ENCODE measurements at places on chromosomes 6 and 20. TPM values are rescaled to one million over a fixed set of nuclear protein-coding genes. Genes with fewer than 3 reads are reported as not detected.

Gene CAGE1
- total RNA-seq: 0.03 TPM

Gene RBM24
- 27.6 TPM for total RNA-seq

Gene BCLAF1
- total RNA-seq: 127 TPM

Gene AIF1
- total RNA-seq: not detected

Gene SLC22A7
- not detected for total RNA-seq

Gene PTCHD4
- total RNA-seq: 7.8 TPM

Gene ASXL1
- total RNA-seq: 48.2 TPM

Gene RIPOR2
- 1.1 TPM for total RNA-seq

DNA sequence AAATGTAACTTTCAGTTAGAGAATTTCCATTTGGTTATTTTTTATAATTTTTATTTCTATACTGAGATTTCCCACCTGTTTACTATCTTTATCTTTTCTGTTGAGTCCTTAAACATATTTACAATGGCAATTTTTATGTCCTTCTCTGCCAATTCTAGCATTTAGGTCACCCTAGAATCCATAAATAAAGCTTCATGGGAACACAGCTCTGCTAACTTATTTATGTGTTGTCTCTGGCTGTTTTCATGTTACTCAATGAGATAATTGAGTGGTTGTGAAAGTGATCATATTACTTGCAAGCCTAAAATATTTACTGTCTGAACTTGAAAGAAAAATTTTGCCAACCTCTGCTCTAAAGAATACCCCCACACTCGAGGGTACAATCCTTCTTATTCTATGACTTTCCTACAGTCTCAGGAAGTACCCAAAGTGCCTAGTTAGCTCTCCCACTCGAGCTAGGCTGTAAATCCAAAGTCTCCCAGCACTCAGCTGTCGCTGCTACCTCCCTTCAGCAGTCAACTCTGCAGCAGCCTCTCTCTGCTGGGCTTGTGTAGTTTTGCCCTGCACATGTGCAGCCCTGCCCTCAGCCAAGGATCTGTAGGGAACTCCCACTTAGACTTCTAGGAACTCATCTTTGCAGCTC, 53.5 kb upstream of the GCLC start:
- peak; percentile 3 for DNase-seq

- DNase-seq: no peak
Observed at GRCh38 chr20:35702051-35702823, 3.0 kb downstream of the ROMO1 start.

GRCh38 chr6:115969930-115970273, 90.8 kb downstream of the FRK start:
- no peak for DNase-seq

GRCh38 chr20:62980970-62981369, 25.8 kb downstream of the BHLHE23 start:
- peak; percentile 69 for DNase-seq

- DNase-seq: no peak
Observed at GRCh38 chr20:51934301-51935002, 132.1 kb upstream of the SALL4 start.

DNA sequence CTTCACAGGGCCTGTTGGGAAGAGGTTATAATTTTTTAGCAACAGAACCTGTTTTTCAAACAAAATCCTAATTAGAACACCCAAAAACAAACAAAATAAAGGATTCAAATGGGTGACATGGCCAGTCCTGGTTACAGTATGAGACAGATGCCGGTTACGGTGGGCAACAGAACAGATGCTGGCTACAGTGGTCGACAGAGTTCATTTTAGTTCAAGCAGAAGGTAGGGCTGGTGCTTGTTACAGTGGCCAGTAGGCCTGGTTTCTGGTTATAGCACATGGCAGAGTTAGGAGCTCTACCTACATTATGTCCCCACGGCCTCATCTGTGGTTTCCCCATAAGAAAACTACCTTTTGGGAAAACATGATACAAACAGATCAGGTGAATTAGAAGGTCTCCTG, 327.7 kb downstream of the LAMA2 start:
- no peak for DNase-seq

DNA sequence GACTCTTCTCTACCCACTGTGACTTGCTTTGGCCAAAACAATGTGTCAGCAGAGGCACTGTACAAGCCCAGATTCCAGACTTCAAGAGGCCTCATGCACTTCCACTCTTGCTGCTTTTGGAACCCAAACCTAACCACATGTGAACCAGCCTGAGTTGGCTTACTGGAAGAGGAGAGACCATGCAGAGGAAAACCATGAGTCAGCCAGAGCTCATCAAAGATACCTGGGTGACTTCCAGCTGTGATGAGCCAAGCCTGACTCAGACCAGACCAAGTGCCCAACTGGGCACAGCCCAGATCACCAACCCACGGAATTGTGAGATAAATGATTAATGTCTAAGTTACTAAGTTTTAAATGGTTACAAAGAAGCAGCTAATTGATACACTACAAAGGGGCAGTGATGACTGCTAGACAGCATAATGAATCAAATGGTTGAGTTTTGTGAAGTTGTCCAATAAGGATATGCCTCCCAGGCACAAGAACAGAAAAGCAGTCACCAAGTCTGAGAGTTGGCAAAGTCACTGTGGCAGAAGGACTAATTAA, 16.2 kb upstream of the BEND6 start:
- no peak for DNase-seq

DNA sequence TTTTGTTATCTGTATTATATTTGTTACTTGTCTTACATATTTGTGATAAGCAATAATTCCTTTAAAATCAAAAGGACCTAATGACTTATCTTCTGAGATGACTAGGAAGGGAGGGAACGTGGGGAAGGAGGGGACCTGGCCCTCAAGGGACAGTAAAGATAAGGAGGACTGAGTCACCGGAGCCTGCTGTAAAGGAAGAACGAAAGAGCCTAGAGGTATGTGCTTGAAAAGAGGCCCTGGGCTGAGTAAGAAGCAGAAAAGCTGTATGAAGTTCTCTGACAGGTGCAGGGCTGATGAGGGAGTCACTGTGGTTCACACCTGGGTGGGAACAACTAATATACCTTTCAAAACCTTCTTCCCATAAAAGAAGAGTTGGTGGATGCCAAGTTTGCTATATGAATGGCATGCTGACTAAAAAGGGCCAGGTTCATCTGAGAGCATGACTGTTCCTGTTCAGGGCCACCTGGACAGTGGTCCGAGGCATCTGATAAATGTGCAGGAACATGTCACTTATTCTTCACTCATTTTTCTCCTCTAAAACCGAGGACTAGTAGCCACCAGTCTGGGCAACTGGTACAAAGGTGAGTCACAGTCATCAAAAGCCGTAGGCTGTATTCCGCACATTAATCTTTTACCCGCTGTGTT, 111.3 kb downstream of the TNFAIP3 start:
- no peak for DNase-seq

DNA sequence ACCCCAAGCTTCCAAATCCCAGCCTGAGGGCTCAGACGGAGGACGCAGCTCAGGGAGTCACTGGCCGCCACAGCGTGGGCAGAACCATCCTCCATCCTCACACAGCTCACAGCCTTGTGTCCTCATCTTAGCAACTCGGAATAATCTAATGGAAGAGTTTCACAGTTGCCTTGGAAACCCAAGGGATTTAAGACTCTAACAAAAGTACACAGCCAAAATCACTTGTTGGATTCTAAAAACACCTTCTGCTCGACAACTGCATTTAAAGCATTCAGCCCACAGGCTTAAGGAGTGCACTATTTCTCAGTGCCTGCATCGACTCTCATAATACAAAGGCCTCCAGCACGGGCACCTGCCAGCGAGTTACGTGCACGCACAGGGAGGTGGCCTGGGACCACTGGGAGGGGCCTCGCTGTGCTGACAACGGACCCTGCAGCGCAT, 45.4 kb downstream of the ZBTB46 start:
- peak; percentile 46 for DNase-seq

GRCh38 chr6:110703010-110703905, 112.0 kb downstream of the CDK19 start:
- DNase-seq: no peak

GRCh38 chr6:16205377-16206144, 32.8 kb upstream of the GMPR start:
- DNase-seq: no peak

- DNase-seq: no peak
Observed at GRCh38 chr20:17622851-17623508, 53.1 kb downstream of the DSTN start.

- no peak for DNase-seq
Observed at GRCh38 chr6:105519954-105520353, 117.1 kb upstream of the PREP start.

- no peak for DNase-seq
Observed at GRCh38 chr6:116409756-116410155, 39.0 kb downstream of the DSE start.

- DNase-seq: no peak
Observed at GRCh38 chr6:169667716-169668115, 34.1 kb downstream of the WDR27 start.

DNA sequence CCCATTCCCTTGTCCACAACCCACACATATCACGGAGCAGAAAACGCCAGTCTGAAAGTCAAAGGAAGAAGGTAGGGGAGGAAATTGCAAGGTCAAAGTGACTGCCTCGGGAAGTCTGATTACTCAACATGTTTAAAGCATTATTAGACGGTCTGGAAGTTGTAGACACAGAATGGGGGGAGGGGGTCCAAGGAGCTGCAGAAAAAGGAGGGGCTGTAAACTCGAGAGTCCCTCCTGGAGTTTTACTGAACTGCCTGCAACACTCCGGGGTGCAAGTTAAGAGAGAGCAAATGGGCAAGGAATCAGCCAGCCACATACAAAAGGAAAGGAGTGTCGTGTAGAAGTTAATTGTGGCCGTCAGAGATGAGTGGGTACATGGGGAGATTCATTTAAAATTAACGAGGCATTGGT, 417.7 kb upstream of the JARID2 start:
- no peak for DNase-seq

DNA sequence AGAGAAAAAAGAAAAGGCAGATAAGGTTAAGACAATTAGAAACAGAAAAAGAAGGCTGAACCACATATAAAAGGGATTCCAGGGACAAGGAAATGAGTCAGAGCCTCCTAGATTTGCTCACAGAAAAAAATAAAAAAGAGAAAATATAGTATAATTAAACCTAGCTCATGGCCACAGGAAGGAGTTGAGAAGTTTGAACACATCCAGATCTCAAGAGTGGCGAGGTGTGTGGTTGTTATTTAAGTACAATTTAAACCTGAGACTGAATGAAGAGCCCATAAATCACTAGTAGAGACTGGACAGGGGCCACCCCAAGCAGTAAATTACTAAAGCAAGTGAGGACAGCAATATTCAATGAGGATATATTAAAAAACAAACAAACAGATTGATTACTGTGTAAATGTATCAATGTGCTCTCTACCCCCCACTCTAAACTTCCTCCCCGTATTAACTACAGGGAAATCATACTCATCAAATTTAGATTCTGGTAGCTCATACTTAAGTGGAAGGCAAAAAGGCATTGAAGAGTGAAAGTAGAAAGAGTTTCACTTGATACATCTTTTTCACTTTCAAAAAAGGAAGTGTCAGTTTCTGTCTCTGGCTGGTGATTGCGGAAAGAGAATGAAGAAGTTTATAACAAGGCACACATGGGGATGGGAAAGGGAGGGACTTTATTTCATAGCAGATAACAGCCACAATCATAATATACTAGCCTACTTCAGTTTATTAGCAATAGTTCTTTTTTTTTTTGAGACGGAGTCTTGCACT, 49.3 kb upstream of the SCAF8 start:
- DNase-seq: no peak

GRCh38 chr6:121067381-121067780, 266.9 kb downstream of the TBC1D32 start:
- DNase-seq: no peak

DNA sequence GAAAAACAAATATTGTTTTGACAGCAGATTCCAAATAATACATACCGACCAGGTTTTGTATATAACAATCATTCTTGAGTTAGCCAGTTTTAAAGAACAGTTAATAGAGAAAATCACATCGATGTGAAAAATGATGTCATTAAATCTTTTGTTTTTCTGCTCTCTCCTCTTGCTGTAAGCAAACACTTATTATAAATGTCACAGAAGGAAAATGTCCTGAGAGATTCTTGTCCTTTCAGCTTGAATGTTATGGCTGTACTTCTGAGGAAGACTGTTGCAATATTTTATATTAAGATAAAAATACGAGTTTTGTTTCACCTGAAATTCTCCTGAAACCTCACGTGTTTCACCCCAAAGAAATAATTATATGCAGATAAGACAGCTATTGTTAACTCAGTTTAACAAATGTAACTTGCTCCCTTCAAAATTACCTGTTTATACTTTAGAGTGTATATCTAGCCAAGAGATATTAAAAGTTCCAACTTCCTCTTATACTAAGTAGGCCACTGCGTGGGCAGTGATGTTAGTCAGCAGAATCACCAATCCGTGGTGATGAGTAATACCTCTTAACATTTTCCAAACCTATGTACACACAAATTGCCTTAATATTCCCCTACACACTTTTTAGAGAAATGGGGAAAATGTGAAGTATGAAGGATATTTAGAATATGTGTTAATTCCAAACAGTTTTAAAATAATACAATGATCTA, 1111.4 kb upstream of the CITED2 start:
- no peak for DNase-seq

DNA sequence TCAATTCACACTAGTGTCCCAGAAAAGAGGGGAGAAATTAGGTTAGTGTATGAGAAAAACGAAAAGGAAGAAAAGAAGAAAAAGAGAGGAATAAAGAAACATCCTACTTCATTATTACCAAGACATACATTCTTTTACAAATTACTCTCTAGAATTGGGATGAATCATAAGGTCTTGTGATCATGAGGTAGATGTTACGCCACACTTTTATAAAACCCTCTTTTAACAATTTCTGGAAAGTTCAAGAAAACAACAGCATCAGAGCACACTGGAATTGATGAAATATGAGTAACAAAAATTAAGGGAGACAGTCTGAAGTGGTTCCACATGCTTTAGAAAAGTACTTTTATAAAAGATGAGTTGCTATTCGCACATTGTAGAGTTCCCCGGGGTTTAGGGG, 32.6 kb upstream of the NRSN1 start:
- no peak for DNase-seq

DNA sequence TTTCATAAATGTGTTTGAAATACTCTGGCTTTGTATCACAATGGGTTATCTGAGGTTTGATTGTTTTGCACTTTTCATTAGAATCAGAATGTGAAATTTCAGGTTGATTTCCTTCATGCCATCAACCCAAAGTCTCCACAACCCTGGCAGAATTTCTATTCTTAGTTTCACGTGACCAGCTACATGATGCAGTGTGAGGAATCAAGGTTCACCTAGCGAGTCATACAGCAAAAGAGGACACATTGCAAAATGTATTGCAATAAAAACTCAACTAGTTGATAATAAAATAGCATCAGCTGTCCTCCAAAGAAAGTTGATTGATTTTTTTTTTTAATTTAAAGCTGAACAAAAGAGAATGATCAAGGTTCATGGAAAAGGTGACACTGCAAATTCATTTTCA, 2.2 kb downstream of the HAO1 start:
- DNase-seq: no peak
